AG08396 (cell line): ENCODE measurements at places on chromosomes 1 and 21.

GRCh38 chr1:93729502-93729901 lies 47.9 kb upstream of the BCAR3 start:
- DNase-seq = no peak

- no peak for DNase-seq
Observed at GRCh38 chr1:169899519-169900217, 6.0 kb upstream of the SCYL3 start.

DNA sequence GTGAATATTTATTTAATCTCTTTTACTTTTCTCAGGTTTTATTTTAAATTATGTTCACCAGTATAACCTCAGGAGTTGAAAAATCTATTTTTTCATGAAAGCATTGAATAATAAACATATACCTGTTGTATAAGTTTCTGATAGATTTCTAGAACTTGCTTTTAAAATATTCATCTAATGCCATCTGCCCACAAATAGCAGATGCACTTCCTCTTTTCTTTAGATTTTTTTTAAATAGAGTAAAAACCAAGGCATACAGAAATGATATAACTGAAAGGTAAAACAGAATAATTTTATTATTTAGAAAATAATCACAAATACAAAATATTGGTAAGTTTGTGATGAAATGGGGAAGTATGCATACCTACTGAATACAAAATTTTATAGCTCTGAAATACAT lies 130.7 kb upstream of the PRMT6 start:
- no peak for DNase-seq

- no peak for DNase-seq
Observed at GRCh38 chr1:8794605-8795004, 22.8 kb downstream of the RERE start.

GRCh38 chr1:205049479-205049878 lies 6.5 kb downstream of the CNTN2 start:
- no peak for DNase-seq

GRCh38 chr21:39111931-39112550 lies 71.2 kb downstream of the PSMG1 start:
- DNase-seq = no peak

DNA sequence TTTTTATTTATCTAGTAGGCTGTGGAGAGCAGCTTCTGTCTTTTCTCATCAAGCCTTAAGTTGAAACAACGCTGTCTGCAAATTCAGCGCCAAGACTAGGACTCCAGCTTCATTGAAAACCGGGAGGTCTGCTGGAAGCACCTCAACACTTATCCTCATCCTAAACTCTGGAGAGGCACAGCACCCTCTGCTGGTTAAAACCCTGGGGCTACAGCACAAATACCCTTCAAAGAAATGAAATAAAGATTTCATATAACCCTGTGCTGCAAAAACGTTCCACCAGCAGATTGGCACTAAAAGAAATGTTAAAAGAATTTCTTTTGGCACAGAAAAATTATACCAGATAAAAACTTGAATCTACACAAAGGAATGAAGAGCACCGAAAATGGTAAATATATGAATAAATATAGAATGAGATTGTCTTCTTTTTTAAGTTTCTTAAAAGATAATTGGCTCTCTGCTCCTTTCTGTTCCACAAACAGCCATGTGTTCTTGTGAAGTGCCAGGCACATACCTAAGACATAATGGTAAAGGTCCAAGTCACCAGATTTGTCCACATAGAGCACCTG lies 227.7 kb upstream of the SAMSN1 start:
- DNase-seq = no peak

DNA sequence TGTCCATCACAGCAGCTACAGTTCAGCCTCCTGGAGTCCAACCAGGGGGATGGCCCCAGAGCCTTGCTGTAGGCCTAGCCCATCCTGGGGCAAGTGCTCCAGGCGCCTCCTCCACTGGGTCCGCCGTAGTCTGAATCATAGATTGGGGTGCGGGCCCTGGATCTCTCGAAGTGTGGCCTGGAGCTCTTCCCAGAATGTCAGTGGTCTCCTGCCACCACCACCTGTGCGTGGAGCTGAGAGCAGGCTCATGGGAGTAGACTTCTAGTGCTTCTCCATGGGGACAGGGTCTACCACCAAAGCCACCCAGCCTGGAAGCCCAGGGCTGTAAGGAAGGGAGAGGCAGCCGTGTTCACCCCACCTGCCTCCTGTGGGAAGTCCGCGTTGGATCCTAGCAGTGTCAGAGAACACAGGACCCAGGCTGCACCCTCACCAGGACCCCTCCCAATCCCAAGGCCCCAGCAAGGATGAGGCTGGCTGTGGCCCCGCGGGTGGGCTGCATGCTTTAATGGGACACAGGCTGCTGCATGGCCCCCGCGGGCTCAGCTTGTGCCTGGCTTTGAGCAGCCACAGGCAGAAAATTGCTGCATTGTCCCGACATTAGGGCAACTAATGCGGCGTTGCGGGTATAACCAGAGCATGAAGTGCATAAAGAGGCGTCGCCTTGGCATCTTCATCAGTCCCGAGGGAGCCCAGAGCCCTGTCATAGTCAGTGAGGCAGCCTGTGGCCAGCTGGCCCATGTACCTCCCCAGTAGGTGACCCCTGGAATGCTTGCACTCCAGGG lies 735 bp upstream of the HES3 start:
- DNase-seq = no peak

GRCh38 chr1:205488074-205488723 lies 16.3 kb upstream of the CDK18 start:
- DNase-seq = peak; percentile 80

GRCh38 chr1:228314315-228314657 lies 92.3 kb downstream of the TRIM11 start:
- no peak for DNase-seq

GRCh38 chr1:37051346-37051745 lies 17.0 kb upstream of the GRIK3 start:
- no peak for DNase-seq

DNA sequence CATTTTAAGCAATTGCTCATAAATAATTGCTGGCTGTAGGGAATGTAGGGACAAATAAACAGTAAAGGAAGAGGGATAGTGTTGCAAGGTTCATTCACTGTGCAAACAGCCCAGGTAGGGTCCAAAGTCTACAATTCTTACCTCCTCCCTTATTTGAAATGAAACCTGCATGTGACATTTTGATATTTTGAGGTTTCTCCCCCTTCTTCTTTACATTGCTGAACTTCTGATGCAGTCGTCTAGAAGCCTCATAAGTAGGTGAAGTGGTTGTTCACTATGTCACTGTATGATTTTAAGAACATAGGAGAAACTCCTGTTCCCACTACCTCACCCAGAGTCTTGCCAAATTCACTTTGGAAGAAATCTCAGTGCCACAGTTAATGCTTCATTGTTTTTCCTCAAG lies 16.1 kb downstream of the F5 start:
- DNase-seq = no peak

DNA sequence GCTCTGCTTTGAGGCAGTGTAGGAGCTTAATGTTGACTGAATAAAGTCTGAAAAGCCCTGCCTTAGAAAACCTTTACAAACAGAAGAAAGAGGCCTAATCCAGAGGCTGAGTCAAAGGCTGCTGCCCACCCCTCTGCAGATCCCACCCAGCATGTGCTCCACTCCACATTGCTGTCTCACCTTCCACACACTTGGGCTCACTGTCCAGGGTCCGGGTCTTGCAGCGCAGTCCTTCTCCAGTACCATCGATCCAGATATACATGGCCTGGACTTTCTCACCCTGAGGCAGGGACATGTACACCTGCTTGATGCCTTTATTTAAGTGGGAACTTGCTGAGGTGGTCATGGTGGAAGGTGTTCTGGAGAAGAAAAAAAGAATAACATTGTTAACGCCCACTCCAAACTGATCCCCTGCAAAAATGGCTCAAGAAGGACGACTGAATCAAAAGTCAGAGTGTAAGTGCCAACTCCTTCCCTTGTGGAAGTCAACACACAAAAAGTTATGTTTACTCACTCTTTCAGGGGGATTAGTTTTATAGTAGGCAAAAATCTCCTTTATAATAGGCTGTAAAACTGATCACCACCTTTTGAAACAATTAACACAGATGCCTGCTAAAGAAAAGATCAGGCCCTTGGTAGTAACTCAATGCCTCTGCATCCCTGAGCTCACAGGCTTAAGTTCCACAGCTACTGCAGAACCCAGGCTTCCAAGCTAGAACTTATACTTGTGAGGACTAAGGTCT lies 3.0 kb downstream of the GLUL start:
- DNase-seq = no peak

DNA sequence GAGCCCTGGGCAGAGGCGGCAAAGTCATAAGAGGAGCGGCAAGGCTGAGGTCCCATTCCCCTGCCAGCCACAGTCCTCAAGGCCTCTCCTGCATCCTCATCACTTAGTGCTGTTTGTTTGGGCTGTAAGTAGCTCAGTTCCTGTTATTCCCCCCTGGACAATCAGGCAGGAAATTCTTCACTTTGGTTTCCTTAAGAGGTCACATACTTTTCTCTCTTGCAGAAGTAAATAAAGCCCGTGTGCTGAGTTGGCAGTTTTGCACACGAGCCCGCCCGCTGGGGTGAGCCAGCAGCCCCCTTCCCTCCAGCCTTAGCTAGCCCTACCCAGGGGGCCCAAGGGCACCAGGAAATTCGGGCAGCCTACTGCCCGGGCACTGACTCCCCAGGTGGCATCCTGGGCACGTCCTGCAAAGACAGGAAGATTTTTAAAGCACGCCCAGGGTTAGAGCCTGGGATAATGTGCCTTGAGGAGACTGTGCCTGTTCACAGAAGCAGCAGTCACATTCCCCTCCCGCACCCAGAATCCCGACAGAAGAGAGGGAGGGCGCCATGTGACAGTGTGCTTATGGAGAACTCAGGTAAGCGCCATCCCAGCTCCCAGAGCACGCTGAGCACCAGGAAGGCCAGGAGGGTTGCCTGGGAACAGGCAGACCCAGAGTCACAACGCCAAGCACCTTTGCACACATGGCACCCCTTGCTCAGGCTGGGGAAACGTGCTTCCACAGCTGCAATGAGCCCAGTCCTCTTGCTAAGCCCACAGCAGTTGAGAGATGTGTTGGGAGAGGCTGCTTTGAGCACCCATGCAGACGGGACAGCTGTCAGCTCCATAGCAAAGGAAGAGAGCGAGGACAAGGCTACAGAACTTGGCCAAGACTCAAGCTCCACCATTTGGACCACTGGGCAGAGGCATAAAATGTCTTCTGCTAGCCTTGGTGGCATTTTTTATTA lies 144.5 kb upstream of the TMEM51 start:
- no peak for DNase-seq

DNA sequence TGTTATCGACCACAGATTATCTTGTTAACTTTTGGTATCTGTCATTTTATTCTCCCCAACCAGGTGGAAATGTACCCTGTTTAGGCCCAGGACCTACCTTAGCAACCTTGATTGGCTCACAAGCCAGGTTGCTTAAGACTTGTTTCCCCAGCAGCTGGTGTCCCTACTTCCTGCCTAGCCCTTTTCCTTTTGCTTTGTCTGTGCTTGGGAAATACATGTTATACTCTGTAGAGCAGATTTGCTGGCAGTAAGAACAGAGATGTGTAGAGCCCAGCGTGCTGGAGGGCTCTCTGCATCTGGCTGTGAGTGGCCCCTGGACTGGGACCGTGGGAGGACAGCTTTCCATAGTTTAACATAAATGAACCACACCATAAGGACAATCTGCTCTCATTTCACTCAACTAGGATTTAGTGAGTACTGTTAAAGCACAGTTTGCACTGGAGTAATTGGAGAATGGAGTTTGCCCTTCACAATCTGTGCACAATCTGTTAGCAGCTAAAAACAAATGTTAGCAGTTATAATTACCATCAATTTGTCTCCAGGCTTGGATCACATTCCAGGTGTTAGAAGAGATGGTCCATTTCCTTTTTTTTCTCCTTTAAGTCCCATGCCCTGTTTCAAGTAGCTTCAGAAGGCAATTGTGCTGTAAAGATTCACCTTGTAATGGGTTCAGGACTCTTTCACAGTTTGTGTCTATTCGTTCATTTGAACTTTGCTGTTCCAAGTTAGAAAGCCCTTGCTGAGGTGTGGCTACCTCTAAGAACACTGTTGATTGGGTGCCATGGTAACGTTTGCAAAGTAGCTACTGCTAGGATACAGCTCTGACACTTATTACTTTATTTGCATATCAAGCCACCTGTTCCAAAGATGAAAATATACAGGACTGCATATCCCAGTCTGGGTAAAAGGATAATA lies at the start of gene APOBEC4:
Gene APOBEC4, minus strand, starts transcription at position 770 of the 915 bp plus-strand sequence. CDS start 4,535 bp downstream, outside the sequence.
- no peak for DNase-seq

- no peak for DNase-seq
Observed at GRCh38 chr21:46207006-46207919, 21.3 kb downstream of the LSS start.

GRCh38 chr1:35795295-35795694 lies 12.5 kb upstream of the AGO4 start:
- DNase-seq = no peak

- no peak for DNase-seq
Observed at GRCh38 chr1:207020065-207020708, 12.4 kb downstream of the C1orf116 start.

DNA sequence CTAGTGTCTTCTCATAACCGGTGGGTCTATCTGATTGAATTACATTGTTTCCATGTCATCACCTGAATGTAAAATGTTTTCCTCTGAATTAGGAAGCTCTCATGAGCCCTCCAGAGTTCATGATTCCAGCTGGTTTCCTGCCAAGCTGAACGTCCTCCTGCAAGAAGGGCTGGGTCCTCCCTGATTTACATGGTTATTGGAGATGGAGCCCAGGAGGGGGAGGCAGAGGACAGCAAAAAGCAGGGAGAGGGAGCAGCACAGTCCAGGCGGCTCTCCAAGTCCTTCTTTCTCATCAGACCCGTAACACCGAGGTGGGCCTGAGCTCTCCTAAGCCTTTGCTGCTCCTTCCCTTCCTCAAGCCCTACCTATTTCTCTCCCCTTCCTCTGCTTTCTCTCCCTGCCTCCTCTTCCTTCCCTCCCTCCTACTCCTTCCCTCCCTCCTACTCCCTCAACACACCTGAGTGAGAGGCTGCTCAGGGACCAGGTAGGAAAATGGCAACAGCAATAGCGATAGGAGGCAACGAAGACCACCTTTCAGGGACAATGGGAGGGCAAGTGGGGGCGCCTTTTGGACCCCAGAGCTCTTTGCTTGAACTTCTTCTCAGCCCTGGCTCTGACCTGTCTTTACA lies 265.9 kb downstream of the PRDM2 start:
- peak; percentile 63 for DNase-seq

DNA sequence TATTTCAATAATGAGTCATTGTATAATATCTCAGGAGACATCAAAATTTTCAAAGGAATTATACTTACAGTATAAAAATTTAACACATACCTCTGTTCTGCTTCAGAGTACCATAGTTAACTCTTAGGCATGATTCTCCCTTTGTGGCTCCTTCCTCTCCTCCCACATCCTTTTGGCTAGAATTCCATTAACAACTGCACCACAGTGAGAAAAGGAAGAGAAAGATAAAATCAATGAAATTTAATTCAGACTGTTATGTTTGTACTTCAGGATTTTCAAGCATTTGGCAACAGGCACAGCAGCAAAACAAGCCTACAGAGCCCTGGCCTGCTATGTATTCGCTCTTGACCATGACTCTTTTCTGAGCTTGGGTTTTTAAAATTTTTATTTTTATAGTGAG lies 57.2 kb upstream of the SGIP1 start:
- DNase-seq = no peak

- no peak for DNase-seq
Observed at GRCh38 chr21:35280231-35280630, 231.1 kb upstream of the RUNX1 start.

- DNase-seq = no peak
Observed at GRCh38 chr21:45252448-45252925, 35.2 kb downstream of the POFUT2 start.
